ENCODE measurements at places on chromosomes 6 and 20.

DNA sequence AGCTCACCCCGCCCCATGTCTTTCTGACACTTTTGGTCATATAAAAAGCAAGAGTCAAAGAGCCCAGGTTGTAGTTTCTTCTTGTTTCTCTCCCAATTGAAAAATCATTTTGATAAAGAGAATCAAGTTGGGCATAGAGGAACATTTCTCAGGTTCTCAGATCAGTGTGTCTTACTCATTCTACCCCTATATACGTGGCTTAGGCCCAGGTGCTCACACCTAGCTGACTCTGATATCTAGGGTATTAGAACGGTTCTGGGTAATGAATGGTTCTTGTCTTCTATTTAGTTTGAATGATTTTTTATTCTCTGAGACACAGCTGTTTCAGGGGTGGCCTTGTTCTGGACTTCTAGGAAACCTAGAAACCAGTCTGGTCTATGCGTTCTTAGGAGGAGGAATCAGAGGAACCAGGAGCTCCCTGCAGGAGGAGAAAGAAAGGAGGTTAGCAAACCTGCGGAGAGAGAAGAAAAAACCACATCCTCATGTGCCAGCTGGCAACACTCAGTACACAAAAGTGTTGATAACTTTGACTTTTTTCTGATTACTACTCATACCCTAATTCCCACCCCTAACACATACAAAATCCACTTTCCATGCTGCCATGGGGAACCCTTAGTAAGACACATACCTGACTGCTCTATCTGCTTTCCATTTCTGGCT is 178.0 kb downstream of the CLIC5 start:
- DNase-seq, result no peak

DNA sequence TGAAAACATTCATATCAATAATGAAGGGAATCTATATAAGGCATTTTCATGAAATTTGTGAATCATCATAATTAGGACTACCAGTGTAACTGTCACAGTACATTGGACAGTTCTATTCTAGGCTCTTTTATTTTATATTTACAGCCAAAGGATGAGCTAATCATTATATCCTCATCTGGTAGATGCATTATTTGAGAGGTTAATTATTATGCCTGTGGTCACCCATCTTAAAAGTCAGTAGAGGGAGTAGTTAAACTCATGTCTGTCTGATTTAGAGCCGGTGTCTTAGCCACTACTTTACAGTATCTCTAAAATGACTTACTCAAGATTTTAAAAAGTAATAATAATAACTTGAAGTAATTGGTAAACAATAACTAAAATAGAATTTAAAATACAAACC is 899.3 kb upstream of the MAP3K7 start:
- DNase-seq, result peak; percentile 41

GRCh38 chr20:17202673-17203072 is 24.2 kb upstream of the PCSK2 start:
- no peak for DNase-seq

- no peak for DNase-seq
Measured at GRCh38 chr6:33064723-33065122, 8.7 kb downstream of the HLA-DPA1 start.

GRCh38 chr6:85431271-85431670 is 18.6 kb upstream of the NT5E start:
- no peak for DNase-seq

DNA sequence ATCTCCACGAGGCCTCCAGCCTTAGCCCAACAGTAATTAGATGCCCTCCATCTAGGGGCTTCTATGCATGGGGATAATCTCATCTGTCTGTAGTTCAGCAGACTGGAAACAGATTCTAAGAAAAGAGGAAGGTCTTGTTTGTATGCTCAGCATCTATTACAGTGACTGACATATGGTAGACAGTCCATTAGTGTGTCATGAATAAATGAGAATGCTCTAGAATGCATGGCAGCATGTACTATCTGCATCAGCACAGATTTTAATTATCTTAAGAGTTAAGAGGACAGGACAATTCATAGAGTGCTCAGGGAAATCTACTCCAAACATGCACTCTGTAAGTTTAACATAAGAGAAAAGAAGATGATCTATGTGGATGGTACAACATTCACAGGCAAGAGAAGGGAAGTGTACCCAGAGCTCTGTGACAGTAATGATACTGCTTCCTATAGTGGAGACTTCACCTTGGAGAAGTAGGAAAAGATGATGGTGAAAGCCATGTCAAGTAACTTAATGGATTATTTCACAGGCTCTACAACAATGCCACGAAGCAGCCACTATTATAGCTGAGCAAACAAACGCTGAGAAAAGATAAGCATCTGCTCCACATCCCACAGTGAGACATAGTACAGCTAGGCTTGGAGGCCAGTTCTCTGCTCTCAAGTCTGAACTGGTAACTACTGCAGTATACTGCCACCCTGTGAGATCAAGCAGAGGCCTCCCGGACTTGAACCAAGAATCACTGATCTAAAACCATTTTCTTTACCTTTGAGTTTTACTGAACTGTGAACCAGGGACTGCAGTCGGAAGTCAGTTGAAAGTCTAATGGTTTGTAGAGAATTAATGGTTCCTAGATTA is 309.2 kb upstream of the SPTLC3 start:
- DNase-seq, result no peak

DNA sequence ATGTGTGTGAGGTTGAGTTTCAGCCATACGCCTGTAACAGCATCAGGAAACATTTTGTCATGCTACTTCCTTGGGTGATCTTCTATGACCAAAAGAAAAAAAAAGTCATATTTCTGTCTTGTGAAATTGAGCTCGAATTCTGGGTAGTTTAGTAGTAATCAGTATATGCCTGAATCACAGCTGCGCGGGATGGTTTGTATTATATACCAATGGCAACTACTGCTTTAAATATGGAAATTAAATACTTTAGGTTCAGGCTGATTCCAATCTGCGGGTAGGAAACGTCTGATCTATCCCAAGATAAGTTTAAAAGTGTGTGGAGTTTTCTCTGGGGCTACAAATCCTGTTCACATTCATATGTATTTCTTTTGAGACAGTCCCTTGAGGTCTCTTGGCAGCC is 115.6 kb upstream of the FERMT1 start:
- no peak for DNase-seq

- no peak for DNase-seq
Measured at GRCh38 chr6:129889580-129889979, 28.5 kb upstream of the TMEM244 start.

- DNase-seq, result no peak
Measured at GRCh38 chr20:64015635-64016034, 20.3 kb upstream of the C20orf204 start.

GRCh38 chr6:12923644-12924235 is 207.2 kb downstream of the PHACTR1 start:
- DNase-seq, result no peak

- DNase-seq, result no peak
Measured at GRCh38 chr6:138307816-138308730, 69.6 kb upstream of the SMIM28 start.

DNA sequence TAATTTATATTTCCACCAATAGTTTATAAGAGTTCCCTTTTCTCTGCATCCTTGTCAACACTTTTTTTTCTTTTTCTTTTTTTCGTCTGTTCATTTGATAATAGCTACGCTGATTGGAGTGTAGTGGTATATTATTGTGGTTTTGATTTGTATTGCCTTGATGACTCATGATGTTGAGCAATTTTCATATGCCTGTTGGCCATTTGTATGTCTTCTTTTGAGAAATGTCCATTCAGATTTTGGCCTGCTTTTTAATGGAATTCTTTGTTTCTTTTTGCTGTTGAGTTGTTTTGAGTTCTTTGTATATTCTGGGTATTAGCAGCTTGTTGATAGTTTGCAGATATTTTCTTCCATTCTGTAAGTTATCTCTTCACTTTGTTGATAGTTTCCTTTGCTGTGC is 773.4 kb downstream of the KIF16B start:
- no peak for DNase-seq

- no peak for DNase-seq
Measured at GRCh38 chr6:111462770-111463391, 20.1 kb downstream of the REV3L start.

DNA sequence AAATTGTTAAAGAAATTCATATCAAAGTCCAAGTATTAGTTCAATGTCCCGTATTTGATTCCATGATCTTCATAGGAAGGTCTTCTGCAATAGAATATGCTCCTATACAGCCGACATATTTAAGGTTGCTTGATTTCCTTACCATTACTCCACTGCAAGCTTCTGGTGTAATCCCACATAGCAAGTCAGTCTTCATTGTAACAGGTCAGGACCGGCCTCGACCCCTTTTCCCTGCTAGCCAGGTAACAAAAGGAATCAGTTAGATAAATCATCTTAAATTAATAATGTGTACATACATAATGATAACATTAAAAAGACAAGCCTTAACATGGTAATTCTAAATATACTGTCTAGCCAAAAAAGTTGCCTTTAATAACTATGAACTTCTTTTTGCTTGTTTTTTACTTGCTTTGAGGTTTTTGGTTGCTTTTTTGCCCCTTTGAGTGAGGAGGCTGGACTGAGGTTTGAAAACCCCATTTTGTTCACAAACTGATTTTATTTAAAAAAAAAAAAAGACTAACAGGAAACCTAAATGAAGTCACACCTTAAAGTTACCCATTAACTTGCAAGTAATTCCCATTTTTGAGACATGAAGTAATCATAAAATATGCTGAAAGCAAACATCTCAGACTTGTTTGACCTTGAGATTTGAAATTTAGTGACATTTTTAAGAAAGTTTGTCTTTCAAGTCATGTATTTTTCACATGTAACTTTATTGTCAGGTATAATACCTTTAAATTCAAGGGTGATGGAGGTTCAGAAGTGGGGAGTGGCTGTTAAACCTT is 19.2 kb upstream of the SNX14 start:
- peak; percentile 44 for DNase-seq

- DNase-seq, result no peak
Measured at GRCh38 chr20:64038565-64039292, 2.7 kb downstream of the C20orf204 start.

GRCh38 chr20:47991875-47992488 is 206.7 kb upstream of the SULF2 start:
- DNase-seq, result no peak

- DNase-seq, result peak; percentile 47
Measured at GRCh38 chr20:44959638-44960102, 527 bp downstream of the TOMM34 start.

DNA sequence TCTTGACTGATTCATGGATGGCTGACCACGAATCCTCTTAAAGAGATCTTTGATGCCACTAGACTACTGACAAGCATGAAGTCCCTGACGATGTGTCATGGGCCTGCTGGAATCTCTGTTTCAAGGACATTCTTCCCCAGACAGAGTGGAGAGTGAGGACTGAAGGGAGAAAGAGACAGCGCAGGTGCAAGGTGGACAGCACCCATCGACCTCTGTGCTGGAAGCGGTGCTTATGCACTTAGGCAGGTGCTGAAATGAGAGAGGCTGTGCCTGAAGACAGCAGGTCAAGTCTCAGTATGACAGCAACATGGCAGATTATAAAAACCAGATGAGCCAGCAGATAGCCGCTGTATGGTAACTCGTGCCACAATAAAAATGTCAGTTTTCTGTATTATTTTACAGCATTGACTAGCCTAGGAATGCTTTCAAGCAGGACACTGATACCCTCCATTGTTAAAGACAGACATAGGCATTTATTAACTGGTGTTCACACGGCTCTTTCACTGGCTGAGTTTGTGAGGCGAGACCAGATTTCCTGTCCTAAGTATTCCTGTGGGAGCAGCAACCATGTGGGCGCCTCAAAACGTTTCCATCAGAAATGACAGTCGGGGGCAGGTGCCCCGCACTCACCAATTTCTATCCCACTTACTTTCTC is 47.5 kb downstream of the FOXC1 start:
- DNase-seq, result no peak

GRCh38 chr6:68127074-68127473 is 508.0 kb upstream of the ADGRB3 start:
- no peak for DNase-seq

DNA sequence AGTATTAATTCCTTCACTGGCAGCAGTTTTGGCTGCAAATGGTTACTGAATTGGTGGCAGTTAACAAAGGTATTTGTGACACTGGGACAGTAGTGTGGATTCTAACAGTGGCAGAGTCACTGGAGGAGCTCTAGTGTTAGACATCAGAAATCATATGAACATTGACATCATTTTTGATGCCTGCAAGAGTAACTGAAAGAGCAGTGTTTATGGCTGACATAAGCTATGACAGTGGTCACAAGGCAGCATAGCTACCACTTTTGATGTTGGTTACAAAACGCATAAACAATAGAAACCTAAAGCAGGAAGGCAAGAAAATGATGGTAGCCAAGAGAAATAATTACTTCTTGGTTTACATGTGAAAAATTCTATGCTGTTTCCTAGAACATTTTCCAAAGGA is 326.7 kb upstream of the MAN1A1 start:
- no peak for DNase-seq

GRCh38 chr6:22636452-22636851 is 67.1 kb downstream of the HDGFL1 start:
- no peak for DNase-seq

DNA sequence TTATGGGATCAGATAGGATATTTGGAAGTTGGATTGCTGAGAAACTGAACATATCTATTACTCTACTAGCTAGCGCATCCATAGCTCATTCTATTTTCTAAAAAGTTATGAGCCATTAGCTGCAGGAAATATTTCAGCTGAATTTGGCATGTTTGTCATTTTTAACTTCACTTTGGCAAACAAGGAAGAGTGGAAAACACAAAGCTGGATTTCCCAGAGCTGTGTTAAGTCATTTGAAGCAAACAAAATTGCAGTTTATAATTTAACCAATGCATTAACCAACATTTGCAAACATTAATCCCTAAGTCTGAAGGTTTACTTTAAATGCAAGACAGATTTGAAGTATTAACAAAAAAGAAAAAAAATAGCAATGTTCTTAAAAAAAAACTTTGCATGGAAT is 1.2 kb downstream of the ALDH8A1 start:
- DNase-seq, result no peak

GRCh38 chr6:139852488-139853140 is 478.2 kb upstream of the CITED2 start:
- DNase-seq, result peak; percentile 32

DNA sequence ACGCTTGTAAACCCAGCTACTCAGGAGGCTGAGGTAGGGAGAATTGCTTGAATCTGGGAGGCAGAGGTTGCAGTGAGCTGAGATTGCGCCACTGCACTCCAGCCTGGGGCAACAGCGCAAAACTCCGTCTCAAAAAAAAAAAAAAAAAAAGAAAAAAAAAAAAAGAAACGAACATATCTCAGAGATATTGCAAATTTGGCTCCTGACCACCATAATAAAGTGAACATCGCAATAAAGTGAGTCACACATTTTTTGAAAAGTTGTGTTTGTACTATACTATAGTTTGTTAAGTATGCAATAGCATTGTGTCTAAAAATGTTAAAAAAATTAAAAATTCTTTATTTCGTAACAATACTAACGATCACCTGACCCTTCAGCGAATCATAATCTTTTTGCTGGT is 13.3 kb downstream of the RSPH9 start:
- DNase-seq, result no peak
